PC-3 (cell line): ENCODE measurements at places on chromosomes 11 and 22. TPM values are rescaled to one million over a fixed set of nuclear protein-coding genes. Genes with fewer than 3 reads are reported as not detected.

The CHEK1 gene
- total RNA-seq, result 49.8 and 64.7 TPM in 2 replicates

The FAM227A gene
- 1.2 and 2.2 TPM in 2 replicates for total RNA-seq

GRCh38 chr11:116331381-116331780 is 441.4 kb downstream of the BUD13 start:
- no peaks in the 10 kb centered on the region for H3K36me3 ChIP-seq
- no peak overlapping the region for H3K4me3 ChIP-seq
- no peaks in the 10 kb centered on the region for H3K4me1 ChIP-seq
- H3K27me3 ChIP-seq, result no peaks in the 10 kb centered on the region

DNA sequence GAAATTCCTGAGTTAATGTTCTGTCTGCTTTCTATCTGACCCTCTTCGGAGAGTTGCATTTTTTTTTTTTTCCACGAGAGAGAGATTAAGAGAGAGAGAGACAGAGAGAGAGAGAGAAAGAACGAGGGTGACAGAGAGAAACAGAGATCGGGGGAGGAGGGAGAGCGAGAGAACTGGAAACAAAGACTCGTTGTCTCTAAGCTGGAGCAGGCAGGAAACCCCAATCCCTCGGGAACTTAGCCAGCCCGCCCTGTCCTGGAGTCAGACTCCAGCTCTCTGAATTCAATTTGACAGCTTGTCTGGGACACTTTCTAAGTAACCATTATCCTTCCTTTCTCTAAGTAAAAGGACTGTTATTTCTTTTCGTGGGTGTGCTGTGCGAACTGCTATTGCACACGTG is 76.9 kb downstream of the KCNJ1 start:
- H3K27me3 ChIP-seq, result no peaks in the 10 kb centered on the region; the same call in 1 of the 2 replicates
- H3K4me3 ChIP-seq, result no peak overlapping the region
- H3K27ac ChIP-seq, result no peak overlapping the region
- H3K4me1 ChIP-seq, result no peaks in the 10 kb centered on the region

DNA sequence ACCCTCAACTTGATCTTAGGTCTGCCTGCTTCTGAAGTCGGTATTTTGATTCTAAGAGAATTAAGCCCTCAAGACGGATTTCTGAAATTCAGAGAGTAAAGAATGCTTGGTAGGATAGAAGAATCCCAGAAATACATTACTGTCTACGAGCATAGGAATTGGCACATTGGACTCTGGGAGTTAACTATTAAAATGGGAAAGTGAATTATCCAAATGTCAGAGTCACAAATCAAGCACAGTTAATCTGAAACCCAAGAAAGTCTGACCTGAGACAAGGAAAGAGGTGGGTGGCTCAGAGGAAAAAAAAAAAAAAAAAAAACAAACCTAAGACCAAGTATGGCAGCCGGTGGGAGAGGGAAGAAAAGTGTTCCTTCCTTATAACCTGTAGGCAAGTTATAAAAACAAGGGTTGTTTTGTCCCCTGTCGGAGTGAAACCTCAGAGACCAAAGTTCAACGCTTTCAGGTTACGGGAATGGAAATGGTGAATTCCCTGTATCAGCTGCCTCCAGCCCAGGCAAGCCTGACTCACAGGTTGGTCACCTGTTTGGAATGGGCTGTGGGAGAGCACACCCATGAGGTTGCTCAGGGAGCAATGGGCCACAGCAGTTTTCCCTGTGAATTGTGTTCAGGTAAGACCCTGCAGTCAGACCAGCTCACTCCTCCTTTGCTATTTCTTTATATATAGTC is 139.0 kb downstream of the ETS1 start:
- peak overlapping the region; percentile 91 for H3K27ac ChIP-seq
- DNase-seq, result peak; percentile 100
- no peaks in the 10 kb centered on the region for H3K36me3 ChIP-seq
- H3K4me1 ChIP-seq, result peaks cover 31% of the 10 kb centered on the region
- H3K4me3 ChIP-seq, result peak overlapping the region; percentile 43; the same call in 1 of the 2 replicates

DNA sequence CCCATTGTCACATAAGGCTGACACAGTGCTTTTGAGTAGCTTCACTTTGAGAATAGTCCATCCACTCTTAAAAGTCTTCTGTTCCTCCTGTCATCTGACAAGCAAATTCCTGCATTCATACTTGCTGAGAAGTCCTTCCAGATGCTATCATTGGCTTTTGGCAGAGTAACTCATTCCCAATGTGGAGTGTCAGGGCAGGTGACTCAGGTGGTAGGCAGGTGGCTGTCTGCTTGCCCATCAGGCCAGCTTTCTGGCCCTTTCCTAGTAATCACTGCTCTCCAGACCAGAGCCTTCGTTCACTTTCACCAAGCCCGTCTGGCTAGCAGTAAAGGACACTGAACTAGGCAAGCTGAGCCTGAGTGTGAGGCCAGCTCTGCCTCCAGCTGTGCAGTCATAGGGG is 162.5 kb upstream of the CCDC90B start:
- peaks cover 29% of the 10 kb centered on the region for H3K27me3 ChIP-seq
- no peaks in the 10 kb centered on the region for H3K4me1 ChIP-seq
- H3K36me3 ChIP-seq, result no peaks in the 10 kb centered on the region
- H3K4me3 ChIP-seq, result no peak overlapping the region
- no peak overlapping the region for H3K27ac ChIP-seq

GRCh38 chr11:107928767-107929507 is 689 bp downstream of the RAB39A start:
- no peak for DNase-seq
- no peak overlapping the region for H3K4me3 ChIP-seq
- peaks cover 23% of the 10 kb centered on the region for H3K27me3 ChIP-seq
- no peak overlapping the region for H3K27ac ChIP-seq

- no peaks in the 10 kb centered on the region for H3K27me3 ChIP-seq
- DNase-seq, result no peak
- peaks cover 12% of the 10 kb centered on the region; the same call in 1 of the 2 replicates for H3K4me1 ChIP-seq
- H3K36me3 ChIP-seq, result no peaks in the 10 kb centered on the region
- no peak overlapping the region for H3K27ac ChIP-seq
These were observed 42.4 kb downstream of the GLYATL2 start for GRCh38 chr11:58801974-58802545.
